Fibroblast of lung (primary cell): ENCODE measurements at places on chromosomes 1 and 21.
A peak's percentile ranks its signal among the peaks of the same experiment; 100 is the strongest.

- DNase-seq: no peak
Observed at GRCh38 chr1:85024736-85025135, 23.6 kb downstream of the MCOLN3 start.

DNA sequence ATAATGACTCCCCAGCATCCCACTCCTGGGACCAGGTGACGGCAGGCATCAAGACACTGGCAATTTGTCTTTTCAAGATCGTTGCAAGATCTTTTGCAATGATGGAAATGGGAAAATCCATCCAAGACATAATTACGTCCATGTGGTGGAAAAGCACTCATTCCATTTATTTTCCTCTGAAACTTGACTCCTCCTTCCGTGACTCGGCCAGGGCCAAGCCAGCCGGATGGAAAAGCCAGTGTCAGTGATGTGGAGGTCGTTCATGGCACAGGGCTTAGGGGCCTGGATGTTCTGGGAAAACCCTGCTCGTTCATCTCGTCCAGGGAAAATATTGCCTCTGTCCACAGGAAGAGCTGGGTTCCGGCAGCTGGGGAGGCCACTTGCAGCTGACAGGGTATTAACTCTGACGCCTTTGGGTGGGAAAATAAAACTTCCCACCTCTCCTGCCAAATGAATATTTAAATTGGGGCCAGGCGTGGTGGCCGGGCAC, 46.2 kb downstream of the C1orf198 start:
- peak; percentile 12 for DNase-seq

- DNase-seq: no peak
Observed at GRCh38 chr1:220391491-220391890, 119.2 kb upstream of the RAB3GAP2 start.

- DNase-seq: no peak
Observed at GRCh38 chr1:185957441-185958363, 223.5 kb downstream of the HMCN1 start.

- DNase-seq: no peak
Observed at GRCh38 chr1:180675586-180675985, 43.8 kb downstream of the XPR1 start.
